ENCODE measurements at places on chromosomes 12 and 14.

GRCh38 chr12:105384916-105385535 lies 54.5 kb downstream of the C12orf75 start:
- DNase-seq: no peak

- no peak for DNase-seq
Observed at GRCh38 chr12:6943389-6943721, 261 bp upstream of the RNU7-1 start.

DNA sequence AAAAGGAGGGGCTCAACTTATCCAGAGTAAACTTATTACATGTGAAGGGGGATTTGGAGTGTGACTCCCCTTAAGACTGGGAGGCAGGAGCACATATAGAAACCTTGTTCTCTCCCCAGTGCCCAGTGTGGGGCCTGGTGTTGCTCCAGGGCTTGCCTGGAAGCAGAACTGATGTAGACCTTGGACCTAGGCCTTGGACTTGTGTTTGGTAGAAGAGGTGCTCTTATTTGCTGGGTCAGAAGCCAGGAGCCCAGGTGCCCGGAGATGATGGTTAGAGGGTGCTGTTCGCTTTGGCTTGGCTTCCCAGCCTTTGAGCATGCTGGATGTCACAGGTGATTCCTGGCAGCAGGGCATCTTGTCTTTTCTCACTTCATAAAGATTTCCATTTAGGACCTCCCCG lies 110.4 kb downstream of the SMOC1 start:
- DNase-seq: no peak

DNA sequence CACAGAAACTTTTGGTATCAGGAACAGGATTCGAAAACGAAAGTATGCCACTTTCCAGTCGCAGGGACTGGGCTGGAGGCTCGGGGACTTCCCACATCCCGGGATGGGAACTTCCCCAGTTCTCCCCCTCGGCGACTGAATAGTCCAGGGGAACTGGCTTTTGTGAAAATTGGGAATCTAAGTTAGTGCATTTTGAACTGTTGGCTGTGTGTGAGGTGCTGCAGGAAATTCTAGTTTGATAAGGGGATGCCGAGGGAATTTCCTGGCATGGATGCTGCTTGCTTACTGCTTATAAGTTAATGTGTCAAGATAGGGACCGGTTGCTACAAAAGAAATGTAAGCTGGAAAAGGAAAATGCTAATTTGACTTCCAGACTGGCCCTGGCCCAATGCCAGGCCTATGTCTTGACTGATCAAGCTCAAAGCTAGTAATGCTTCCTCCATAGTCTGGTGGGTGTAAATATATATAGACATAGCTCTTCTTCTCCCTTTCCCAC lies 73.4 kb upstream of the EIF5 start:
- peak; percentile 40 for DNase-seq

- DNase-seq: peak; percentile 48
Observed at GRCh38 chr12:121776190-121777098, 17.0 kb downstream of the RHOF start.

DNA sequence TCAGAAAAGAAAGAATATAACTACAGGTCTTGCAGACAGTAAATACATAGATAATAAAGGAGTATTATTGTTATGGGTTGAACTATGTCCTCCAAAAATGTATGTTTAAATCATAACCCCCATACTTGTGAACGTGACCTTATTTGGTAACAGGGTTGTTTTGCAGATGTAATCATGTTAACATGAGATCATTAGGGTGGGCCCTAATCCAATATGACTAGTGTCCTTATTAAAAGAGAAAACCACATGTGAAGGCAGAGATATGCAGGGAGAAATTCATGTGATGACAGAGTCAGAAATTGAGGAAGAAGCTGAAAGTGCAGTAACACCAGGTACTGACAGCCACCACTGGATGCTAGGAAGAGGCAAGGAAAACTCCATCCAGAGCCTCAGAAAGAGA lies 29.0 kb downstream of the MAGOHB start:
- DNase-seq: no peak

DNA sequence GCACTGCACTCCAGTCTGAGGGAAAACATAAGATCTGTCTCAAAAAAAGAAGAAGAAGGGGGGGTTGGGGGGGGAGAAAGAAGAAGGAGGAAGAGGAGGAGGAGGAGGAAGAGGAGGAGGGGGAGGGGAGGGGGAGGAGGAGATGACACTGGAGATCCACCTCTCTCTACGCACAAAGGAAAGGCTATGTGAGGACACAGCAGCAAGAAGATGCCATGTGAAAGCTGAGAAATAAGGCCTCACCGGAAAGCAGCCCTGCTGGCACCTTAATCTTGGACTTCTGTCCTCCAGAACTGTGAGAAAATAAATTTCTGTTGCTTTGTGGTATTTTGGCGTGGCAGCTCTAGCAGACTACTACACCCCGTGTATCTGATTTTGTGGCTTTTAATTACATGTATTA lies 477.9 kb downstream of the MED13L start:
- DNase-seq: no peak

- no peak for DNase-seq
Observed at GRCh38 chr12:26295001-26295400, 99.6 kb downstream of the SSPN start.

GRCh38 chr14:50521912-50522341 lies 10.4 kb downstream of the MAP4K5 start:
- no peak for DNase-seq

GRCh38 chr14:50257732-50258131 lies 26.4 kb upstream of the SOS2 start:
- DNase-seq: peak; percentile 2

DNA sequence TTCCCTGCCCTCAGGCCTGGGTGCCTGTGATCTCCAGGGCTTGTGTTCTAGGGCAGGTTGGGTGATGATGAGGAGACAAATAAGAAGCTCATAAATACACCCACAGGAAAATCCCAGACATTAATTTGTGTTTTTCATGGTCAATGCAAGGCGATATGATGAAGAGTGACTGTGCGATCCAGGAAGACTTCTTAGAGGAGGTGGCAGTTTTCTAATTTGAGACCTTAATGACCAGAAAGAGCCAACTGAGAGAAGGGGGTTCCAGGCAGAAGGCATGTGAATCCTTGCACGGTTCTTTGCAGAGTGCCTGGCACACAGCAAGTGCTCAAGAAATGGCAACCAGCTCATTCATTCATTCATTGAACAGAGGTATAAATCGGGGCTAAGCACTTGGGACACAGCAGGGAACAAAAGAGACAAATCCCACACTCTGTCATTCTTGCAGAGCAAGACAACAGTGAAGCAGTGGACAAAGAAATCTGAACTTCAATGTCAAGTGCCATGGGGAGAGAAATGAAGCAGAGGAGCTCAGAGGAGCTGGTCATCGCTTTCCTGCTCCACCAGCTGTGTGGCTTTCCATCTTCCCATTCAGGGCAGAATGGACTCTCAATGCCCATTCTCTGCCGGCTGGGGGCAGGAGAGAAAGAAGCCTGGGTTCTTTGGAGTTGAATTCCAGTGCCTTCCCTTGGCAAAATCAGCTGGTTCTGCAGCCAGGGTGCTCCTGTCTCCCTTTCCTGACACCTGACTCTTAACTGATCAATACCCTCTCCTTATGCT lies 128.3 kb downstream of the AACS start:
- DNase-seq: no peak

- no peak for DNase-seq
Observed at GRCh38 chr12:110636516-110636915, 22.6 kb downstream of the TCTN1 start.

- no peak for DNase-seq
Observed at GRCh38 chr14:102902086-102902485, 20.4 kb upstream of the AMN start.
